Inflammatory macrophage (primary cell): ENCODE measurements at places on chromosomes 2 and 18.

GRCh38 chr2:45890819-45891218 lies 239.3 kb downstream of the PRKCE start:
- peak; percentile 36 for DNase-seq

- no peak for DNase-seq
Measured at GRCh38 chr2:136801661-136802060, 36.3 kb downstream of the THSD7B start.

GRCh38 chr2:13676269-13676668 lies 956.2 kb upstream of the LRATD1 start:
- no peak for DNase-seq

DNA sequence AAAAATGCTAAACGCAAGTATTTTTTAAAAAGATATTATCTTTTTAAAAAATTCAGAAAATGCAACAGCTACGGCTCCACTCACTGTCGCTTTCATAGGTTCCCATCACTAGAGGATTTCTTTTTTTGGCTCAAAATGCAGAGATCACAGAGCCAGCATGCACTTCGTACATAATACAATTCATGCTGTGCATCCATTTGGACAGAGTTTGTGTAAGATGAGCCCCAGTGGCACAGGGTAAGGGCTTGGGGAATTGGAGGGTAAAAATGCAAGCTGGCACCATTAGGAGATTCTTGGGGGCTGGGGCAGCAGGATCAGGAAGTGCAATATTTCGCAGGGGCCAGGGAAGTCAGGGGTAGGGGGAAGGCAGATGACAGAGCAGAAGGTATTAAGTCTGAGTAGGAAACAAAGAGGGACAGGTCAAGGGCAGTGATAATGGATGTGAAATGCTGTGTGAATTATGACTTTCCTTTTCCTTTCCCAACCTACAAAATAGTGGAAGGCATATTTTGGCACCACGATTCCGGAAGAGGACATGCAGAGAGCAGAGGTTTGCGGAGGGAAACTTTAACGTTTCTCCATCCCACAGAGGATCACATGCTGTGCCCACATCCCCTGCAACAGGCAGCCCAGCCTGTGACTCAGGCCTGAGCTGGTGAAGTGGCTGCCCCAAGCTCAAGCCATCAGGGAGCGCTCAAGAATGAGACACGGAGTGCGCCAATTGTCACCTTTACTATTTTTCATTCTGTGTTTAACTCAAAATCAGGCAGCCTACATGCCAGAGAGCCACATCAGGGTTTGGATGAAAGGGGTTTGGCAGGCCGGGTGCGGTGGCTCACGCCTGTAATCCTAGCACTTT lies 4.7 kb downstream of the CAPG start:
- peak; percentile 95 for DNase-seq
